ENCODE measurements at places on chromosomes 11 and 22.

GRCh38 chr11:33684003-33684706 lies 16.5 kb downstream of the C11orf91 start:
- DNase-seq: no peak

DNA sequence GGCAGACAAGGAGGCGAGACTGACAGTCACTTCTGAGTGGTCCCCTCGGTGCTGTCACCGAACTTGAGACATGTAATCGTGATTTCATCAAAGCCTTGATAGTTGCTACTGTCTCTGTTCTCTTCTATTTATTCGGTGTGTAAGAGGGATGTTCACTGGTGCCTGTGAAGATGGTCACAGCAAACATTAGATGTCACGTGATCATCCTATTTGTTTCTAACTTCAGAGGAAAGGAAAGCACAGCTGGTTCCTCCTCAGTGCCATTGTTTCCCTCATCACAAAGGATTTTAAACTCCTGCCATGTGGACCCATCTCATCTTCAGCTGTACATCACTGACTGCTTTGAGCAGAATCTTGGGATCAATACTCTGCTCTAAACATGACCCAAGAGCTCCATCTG lies 73.1 kb upstream of the CLMP start:
- no peak for DNase-seq

DNA sequence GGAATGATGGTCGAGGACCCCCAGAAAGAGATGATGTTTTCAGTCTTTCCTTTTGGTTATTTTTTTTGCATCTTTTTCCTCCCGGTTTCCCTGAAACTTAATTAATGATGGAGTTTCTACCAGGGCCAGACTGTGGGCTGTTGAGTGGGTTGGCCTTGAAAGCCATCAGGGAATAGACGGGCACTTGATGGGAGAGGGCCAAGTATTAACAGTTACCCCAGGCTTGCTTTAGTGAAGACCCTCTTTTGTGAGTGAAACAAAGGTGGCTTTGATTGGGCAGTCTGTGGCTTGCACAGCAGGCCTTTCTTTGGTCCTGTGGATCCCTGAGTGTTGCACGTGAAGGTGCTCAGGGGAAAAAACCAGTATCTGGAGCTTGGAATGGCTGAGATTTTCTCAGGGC lies 56.9 kb downstream of the AMOTL1 start:
- no peak for DNase-seq

DNA sequence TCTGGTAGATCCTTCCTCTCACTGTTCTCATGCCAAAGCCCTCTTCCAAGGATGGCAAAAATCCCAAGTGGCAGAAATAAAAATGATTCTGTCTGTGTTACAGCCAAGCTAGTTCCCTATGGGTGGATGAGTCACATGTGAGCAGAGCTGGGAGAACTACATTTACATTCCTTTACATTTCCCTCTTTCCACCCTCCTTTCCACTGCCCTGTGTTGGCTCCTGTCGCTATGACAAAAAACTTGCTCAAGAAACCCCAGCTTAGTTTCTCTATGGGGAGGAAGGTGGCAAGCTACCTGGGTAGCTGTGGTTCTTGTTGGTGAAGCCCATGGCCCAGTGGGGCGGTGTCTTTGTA lies 10.2 kb upstream of the DDB2 start:
- DNase-seq: no peak

DNA sequence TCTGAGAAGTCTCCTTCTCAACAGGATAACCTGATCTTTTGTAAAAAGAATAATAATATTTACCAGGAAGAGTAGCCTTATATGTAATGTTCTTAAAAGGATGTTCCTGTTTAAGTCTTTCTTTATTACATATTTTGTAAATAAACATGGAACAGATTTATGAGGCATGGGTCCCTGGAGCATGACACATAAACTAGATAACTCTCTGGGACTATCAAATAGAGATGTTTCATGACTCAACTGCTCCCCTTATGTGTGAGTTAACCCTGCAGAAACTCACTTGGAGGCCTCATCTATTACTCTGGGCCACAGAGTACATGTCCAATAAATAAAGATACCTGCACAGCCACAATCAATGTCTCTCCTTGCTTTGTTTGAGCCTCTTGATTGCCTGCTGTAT lies 64.6 kb downstream of the GDPD4 start:
- DNase-seq: no peak

GRCh38 chr11:11349870-11350337 lies 3.1 kb downstream of the CSNK2A3 start:
- no peak for DNase-seq

- DNase-seq: no peak
These were observed 106.4 kb upstream of the ANO1 start for GRCh38 chr11:69971741-69972140.

GRCh38 chr11:30652801-30653200 lies 66.6 kb upstream of the MPPED2 start:
- DNase-seq: no peak

DNA sequence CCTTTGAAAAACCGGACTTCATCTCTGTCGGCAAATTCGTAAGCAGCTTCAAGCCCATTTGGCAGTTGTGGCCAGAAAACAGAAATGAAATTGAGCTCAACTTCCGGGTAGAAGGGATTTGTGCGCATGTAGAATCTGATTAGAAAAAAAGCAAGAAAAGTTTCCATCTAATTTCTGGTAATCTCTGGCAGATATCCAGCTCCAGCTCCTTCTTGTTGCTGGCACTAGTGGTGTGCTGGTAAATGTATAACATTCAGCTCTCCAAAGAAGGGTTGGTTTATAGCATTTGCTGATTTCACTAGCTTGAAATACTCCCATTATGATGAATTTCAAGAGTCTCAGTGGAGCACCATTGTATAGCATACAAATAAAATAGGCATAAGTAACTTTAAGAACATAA lies 5.4 kb downstream of the MMP1 start:
- no peak for DNase-seq

DNA sequence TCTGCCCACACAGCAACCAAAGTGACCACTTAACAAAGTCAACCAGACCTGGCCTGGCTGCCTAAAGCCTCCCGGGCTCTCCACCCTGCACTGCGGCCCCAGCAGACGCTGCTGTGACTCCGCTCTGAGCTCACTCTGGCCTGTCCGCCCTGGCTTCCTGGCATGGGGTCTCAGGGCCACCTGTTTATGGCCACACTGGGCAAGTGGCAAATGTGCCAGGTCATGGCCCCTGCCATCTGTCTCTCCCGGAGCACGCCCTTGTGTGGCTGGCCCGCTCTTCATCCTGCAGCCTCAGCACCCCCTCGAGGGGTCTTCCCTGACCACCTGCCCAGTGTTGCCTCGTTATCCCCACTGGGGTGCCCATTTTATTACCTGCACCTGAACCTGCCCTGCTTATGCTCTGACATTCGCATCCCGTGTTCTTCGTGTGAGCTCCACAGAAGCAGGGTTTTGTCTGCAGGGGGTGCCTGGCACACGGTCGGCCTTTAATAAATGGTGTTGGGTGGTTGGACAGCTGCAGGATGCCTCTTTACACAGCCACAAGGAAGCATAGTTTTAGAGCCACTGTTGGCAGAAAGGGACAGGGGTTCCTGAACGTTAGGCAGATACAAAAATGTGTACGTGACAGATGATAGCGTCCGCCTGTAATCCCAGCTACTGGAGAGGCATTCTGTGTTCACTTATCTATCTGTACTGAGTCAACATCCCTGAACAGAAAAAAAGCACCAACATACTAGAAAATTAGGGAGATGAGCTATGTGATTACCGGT lies 785.6 kb downstream of the TBC1D22A start:
- DNase-seq: no peak
